ENCODE measurements at places on chromosomes 1 and 21. TPM values are rescaled to one million over a fixed set of nuclear protein-coding genes. Genes with fewer than 3 reads are reported as not detected.
A peak's percentile ranks its signal among the peaks of the same experiment; 100 is the strongest.

GRCh38 chr1:195345149-195345548 lies 1263.1 kb downstream of the KCNT2 start:
- no peak for DNase-seq

The DPM3 gene
- 15.1 TPM for total RNA-seq

- DNase-seq: no peak
Observed at GRCh38 chr1:229098903-229099578, 171.9 kb upstream of the RAB4A start.

DNA sequence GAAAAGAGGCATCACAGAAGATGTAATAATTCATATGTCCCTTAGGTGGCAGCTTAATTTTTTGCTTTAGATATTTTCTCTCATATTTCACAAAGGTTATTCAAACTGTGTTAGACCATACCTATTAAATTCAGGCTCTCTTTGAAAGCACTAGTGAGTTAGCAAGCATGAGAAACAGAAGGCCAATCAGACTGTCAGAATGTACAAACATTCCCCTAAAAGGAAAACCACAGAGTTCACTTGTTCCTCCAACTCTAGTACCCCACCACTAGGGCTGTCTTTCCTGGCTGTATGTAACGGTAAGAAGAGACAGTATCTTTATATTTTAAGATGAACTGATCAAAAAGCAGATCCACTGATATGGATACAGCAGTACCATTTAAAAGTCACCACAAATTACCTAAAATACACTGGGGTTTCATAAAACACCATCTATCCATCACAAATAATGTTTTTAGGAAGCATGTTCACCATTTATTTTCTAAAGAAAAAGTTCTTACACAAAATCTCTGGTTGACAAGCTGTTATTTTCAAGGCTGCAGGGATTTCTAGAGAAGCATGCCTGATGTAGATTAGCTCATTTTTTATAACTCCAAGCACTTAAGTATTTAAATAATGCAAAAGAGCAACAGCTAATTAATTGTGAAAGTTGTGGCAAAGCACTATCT lies 1.8 kb downstream of the ARPC5 start:
- DNase-seq: no peak

DNA sequence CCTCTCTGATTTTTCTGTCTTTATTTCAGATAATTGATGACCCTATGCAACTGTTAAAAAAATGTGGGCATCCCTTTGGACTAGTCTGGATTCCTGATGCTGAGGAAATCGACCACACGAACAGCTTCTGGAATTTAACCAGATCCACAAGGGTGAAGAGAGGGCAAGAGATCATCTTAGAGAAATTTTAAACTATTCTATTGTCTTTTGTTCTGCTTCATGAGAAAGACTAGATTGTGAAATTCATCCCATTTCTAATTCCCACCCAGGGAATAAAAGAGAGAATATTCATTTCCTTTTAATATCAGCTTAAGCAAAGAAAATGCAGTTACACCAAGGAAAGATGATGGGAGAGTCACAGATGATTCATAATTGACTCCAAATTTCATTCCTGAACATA lies 71.8 kb downstream of the DUSP10 start:
- no peak for DNase-seq

DNA sequence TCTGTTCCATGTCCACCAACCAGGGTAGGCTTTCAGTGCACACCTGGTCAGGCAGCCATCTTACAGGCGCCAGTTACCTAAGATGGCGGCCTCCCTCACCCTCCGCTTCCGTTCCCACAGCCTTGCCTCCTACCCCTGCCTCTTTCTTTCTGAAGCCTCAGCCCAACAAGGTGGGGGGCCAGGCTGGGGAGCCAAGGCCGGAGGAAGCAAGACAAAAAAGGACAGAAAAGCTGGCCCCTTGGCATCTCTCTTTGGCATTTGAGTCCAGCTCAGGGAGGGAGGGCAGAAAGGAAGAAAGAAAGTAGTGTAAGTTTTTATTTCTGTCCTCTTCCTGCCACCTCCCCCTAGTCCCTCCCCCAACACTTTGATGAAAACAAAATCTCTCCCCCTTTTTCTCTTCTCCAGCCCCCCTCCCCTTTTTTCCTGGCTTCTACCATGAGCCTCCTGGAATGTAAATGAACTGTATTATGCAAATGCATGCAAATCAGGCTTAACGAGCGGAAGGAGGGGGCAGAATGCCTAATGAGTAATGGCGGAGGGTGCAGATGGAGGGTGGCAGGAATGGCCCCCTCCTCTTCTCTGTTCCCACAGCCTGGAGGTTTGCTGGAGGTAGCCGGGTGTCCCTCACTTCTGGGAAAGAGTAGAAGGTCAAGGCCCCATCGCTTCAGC lies 43.8 kb downstream of the RHBG start:
- no peak for DNase-seq

The S100A10 gene
- total RNA-seq: 2.4 TPM

- no peak for DNase-seq
Observed at GRCh38 chr21:39456665-39457064, 4.9 kb downstream of the SH3BGR start.

DNA sequence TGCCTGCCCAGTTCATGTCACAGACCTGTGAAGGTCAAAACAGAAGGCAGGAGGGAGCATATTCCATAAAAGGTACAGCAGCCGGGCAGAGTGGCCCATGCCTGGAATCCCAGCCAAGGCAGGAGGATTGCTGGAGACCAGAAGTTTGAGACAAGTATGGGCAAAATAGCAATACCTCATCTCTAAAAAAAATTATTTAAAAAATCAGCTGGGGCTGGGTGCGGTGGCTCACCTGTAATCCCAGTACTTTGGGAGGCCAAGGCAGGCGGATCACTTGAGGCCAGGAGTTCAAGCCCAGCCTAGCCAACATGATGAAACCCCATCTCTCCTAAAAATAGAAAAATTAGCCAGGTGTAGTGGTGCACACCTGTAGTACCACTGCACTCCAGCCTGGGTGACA lies 64.5 kb downstream of the RUNX3 start:
- no peak for DNase-seq

The CFHR1 gene
- 0.41 TPM for total RNA-seq

The OR2T8 gene
- not detected for total RNA-seq

The TBX19 gene
- 0.41 TPM for total RNA-seq

DNA sequence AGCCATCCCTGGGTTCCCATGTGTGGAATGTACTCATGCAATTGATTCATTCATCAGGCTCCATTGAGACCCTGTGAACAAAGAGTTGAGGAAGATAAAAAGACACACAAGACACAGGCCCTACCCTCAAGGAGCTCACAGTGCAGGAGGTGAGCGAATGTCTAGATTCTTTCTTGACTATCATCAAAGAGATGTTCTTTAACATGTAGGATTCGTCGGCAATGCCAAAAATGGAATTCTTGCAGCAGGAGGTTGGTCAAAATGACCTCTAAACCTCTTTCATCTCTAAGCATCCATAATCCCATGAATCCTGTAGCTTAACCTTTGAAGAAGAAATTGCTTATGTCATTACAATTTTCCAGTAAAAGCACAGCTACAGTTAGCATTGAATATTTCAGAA lies 27.9 kb upstream of the TTF2 start:
- no peak for DNase-seq

DNA sequence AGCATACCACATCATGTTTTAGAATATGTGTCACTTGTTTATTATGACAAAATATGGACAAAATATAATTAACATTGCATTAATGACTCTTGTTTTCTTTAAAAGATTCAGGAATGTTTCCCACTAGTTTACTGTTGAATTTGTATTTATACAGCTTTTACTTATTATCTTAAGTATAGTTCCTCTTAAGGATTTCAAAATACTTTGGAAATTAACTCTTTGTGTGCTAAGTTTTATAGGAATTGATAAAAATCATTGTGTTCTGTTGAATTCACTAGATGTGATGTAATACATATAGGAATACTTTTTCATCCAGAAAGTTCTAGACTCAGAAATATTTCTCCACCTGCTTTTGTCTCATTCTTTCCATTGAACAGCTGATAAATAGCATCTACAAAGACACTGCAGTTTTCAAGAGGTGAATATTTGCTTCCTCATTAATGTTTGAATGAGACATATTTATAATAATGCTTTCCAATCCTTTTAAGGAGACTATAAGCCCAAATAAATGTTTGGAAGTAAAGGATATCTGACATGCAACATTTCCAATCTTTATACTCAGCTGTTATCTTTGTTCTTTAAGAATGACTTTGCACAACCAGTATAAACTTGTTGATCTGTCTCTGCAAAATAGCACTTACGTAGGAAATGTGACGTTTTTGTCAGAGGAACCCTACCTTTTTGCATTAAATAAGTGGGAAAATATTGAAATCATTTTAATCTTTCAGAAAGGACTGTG lies 38.4 kb upstream of the SAMSN1 start:
- DNase-seq: no peak

DNA sequence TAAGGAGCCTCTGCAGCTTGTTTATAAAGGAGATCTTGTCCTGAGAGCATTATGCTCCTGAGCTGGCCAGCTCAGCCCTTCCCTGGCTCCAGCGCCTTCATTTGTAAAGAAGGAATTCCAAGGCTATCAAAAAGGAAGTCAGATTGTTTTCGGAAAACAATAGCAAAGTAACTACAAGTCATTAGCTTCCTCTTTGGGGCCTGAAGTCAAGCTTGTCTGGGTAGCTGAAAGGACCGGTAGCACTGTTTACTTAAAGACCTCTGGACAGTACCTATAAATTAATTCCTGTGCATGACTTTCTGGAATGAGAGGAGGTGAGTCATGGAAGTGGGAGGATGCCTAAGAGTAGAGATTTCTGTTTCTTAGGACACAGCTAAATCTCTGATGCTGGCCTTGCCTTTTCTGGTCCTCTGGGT lies 20.7 kb upstream of the GJA5 start:
- no peak for DNase-seq

The RGS18 gene
- total RNA-seq: 0.41 TPM

DNA sequence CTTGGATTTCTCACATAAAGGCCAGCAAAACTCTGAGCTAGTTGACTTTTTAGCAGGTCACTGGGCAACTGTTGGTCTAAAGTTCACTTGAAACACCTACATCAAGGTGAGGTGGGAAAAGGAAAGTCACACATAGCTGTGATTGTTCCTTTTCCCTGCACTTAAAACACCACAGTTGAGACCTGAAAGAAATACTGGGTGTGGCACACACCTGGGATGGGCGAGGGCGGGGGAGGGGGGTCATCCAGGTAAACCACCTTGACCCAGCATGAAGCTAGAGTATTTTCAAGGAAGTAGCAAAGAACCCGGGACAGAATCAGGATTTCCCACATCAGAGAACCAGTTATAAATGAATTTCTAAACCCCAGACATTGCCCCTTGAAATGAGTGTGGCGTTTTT lies 26.4 kb downstream of the ZNF697 start:
- no peak for DNase-seq

The TFAP2E gene
- total RNA-seq: under 0.01 TPM

The ARHGAP29 gene
- 12.2 TPM for total RNA-seq

DNA sequence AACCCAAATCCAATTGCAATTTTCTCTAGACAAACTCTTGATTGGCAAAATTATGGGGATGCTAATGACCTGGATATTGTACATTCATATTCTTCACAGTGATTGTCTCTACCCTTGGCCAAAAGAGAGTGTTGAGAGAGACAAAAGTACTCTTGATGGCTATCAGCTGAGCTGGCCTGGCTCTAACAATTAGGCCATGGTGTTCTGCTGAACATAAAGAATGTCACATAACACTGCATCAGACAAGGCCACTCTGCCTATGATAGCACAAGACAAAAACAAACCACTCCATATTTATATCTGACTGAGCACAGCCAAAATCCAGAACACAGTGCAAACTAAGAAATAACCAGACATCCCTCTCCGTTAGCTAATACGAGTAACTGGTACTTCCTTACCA lies 101.7 kb downstream of the ADAMTS1 start:
- DNase-seq: peak; percentile 3

The FYB2 gene
- total RNA-seq: under 0.01 TPM

The DAB1 gene
- total RNA-seq: 35.9 TPM

GRCh38 chr1:15525050-15526020 lies 1.3 kb upstream of the DNAJC16 start:
- DNase-seq: no peak

- peak; percentile 64 for DNase-seq
Observed at GRCh38 chr1:42146626-42147320, 6.4 kb upstream of the GUCA2B start.

The CHI3L1 gene
- not detected for total RNA-seq

DNA sequence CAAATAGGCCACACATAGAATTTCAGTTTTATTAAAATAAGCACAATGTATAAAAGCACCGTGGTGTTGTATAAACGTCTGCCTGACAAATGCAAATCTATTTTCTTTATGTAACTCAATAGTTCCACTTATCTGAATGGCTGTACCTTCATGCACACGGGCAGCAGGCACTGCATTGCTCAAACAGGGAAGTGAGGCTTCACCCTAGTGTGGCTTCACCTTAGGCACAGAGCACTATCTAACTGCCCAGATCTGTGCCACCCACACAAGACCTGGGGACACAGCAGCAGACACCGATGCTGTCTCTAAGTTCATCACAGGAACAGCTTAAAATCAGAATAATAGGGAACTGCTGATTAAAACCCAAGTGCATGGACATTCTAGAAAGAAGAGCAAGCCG lies 6.0 kb upstream of the KNCN start:
- no peak for DNase-seq

Data from frontal cortex (tissue), 4 donors.